ENCODE measurements at places on chromosomes 1 and 21.

- no peak for DNase-seq
These were observed 39.3 kb upstream of the ERRFI1 start for GRCh38 chr1:8065369-8065768.

GRCh38 chr21:45753445-45753844, 109.9 kb downstream of the PCBP3 start:
- no peak for DNase-seq

- no peak for DNase-seq
These were observed 124.5 kb upstream of the KCNK1 start for GRCh38 chr1:233489411-233489810.

DNA sequence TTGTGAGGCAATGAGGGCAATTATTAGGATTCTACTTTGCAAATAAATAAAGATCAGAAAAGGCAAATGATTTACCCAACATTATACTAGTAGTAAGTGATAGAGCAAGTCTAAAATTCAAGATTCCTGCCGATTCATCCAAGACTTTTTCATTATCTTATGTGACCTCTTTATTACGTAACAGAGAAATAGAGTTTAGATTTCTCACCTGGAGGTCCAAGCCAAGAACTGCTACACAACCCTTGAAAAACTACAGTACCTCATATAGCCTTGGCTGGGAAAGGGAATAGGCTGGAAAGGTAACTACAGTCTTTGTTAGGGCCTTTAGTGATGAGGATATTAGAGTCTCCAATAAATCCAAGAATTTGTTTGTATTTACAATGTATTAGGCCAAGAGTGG, 13.3 kb downstream of the EEIG2 start:
- no peak for DNase-seq

DNA sequence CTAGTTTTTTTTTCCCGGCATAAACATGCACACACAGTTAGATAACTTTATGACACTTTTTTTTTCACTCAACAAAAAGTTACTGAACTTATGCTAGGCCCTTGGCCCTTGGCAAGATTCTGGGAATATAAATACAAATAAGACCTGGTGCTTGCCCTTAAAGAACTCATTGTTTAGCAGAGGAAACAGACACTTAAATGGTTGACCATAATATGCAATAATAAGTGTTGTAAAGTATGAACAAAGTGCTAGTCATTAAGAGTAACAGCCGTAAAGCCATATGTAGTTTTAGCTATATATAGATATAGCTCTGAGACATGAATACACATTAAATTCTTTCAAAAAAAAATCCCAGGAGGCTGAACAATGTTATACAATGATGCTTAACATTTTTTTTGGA, 198.3 kb downstream of the CYYR1 start:
- DNase-seq, result no peak

- DNase-seq, result no peak
These were observed 1.3 kb upstream of the SPRR3 start for GRCh38 chr1:153000294-153000693.

- no peak for DNase-seq
These were observed 211.6 kb upstream of the NR5A2 start for GRCh38 chr1:199815947-199816346.

- DNase-seq, result no peak
These were observed 37.4 kb downstream of the RUNX1 start for GRCh38 chr21:35011681-35012080.

DNA sequence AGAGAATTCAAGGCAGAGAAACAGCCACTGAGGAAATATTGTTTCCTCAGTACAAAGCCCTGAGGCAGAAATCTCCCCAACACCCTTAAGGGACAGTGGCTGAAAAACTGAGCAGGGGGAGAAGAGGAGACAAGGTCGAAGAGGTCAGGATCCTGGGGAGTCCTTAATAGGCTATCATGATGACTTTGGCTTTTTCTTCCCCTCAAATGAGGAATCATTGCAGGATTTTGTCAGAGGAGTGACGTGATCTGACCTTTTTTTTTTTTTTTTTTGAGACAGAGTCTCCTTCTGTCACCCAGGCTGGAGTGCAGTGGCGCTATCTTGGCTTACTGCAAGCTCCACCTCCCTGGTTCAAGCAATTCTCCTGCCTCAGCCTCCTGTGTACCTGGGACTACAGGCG, 10.2 kb downstream of the MAP7D1 start:
- no peak for DNase-seq

DNA sequence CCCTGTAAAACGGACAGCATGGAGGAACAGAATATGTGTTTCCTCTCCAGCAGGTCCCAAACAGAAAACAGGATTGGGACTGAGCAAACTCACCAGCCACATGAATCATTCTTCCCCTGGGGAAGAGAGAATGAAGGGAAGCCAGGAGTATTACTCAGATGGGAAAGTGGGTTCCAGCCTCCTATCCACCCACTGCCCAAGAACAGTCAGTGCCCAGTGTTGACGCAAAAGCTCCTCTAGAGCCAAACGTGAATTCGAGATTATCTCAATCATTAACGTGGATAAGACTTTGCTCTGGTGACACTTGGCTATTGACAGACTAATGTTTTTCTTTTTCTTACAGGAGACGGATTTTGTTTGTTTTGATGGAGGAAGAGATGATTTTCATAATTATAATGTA, 9.3 kb downstream of the MIA3 start:
- no peak for DNase-seq

- no peak for DNase-seq
These were observed 778 bp downstream of the EVI5 start for GRCh38 chr1:92784021-92784638.

DNA sequence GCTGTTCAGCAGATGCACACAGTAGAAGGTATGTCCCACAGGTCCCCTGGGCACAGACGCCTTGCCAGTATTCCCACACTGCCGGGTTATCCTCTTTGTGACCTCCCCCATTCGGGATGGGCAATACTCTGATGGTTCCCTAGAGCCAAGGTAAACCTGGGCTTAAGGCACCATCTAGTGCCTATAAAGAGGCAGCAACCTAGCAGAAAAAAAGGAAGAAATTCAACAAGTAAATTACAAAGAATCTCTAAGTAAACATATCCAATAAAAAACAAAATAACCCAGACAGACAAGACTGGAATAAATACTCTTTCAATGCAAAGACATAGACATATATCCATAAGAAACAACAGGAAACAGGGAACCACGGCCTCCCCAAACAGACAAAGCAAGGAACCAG, 39.4 kb downstream of the HSF2BP start:
- DNase-seq, result no peak

DNA sequence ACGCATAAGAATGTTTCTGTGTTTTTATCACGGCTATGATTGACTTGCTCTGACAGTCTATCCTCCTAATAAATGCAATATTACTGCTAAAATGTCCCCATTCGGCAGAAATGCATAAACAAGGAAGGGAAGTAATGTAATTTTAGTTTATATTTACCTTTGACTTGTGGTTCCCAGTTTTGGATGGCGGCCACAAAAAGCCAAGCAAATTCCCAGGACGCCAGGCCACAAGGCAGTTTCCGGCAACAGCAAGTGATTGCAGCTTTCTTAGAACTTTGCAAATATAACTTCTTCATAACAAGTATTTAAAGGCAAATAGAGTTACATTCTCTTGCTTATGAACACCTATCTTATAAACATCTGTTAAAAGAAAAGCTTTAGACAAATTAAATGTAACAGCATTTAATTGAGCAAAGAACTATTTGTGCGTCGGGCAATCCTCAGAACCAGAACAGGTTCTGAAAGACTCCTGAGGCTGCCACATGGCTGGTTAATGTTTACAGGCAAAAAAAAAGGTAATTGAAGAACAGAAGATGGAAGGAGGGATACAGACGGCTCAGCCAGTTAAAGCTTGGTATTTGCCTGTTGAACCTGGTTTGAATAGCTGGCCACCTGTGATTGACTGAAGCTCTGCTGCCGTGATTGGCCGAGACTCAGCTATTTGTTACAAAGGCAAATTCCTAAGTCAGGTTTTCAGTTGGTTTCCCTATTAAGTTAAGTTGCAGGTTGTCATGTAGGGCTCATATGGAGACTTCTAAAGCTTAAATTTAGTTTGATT, 80.8 kb downstream of the C21orf91 start:
- DNase-seq, result no peak

GRCh38 chr1:204565617-204566582, 49.7 kb downstream of the MDM4 start:
- peak; percentile 21 for DNase-seq

GRCh38 chr1:235076504-235077162, 52.0 kb downstream of the TOMM20 start:
- no peak for DNase-seq

DNA sequence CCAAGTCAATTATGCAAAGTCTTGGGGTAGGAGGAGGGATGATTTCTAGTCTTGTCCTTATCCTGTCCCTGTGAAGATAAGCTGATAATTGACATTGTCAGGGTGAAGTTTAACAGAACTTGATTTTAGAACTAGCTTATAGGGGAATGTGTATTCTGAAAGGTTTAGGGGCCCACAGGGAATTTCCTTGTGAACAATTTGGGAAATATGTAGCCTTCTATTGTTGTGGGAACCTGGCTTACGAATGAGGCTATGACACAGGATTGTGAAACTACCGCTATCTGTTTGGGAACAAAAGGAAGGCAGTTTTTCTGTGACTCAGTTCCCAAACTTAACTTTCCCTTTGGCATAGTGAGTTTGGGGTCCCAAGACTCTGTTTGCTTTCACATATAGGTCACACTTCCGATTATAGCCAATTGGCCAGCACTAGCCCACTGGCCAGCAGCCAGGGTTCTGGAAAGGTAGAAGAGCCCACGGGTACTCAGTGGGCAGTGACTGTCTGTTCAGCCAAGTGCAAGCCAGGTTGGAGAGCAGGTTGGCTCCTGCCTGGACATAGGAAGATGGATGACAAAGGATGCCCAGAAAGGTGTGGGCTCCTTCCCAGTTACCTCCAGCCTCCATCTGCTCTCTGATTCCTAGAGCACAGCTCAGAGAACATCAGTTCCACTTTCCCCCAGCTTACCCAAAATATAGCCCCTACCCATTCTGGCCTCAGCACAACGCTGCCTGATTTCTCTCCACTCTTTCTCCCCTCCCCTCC, 35.5 kb downstream of the H3-3A start:
- DNase-seq, result no peak

- DNase-seq, result no peak
These were observed 32.2 kb downstream of the BATF3 start for GRCh38 chr1:212667223-212668139.

DNA sequence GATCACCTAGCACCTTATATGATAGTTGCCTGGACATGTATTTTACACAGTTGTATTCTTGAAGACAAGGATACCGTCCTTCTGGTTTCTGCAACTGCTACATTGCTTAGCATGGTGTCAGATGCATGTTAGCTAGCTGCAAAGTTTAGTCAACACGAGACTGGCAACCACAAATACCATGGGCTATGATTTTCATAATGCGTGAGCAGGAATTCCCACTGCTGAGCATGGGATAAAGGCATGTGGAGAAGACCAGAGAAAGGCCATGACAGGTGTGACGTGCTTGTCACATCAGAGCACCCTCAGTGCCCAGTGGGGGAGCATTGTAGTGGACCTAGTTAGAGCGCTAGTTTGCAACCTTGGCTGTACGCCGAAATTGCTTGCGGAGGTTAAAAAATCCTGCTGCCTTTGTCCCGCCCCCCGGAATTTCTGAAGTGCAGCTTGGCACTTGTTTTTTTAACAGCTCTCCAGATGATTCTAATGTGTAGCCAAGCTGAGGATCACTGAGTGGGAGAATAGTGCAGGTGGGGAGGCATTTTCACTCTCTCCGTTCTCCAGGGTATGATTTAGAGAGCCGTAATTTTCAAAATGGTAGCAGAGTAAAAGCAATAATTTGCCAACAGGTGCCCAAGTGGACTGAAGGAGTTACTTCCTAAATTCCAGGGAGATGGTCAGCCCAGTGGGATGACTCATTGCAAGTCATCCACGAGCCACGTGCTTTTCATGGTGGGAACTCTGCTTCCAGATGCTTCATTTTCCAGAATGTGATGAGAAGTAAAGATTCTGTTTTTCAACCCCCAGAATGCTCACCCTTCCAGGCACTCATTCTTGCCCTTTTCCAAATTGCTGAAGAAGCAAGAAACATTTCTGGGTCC, 81.0 kb downstream of the CNIH3 start:
- no peak for DNase-seq

DNA sequence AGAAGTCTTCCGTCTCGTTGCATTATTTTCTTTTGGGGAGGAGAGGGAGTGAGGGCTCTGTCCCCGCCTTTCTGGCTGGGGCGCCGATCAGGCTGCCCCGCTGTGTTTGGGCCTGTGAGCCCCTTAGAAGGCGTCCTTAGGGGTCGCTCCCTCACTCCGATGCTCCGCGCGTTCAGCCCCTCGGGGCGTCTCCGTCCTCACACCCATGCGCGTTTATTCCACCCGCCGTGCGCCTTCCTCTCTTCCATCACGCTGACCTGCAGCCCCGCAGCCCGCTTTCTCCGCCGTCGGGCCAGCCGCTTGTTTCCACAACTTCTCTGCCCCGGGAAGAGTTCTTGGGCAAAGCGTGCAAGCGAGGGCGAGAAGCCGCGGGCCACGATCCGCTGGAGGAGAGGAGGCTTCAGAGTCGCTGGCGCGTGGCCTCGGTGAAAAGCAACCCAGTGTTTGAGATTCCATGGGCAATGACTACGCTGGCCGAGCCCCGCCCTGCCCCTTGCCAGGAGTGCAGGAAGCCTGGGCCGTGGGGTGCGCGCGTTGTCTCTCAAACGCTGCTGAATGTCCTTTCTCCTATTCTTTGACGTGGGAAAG, 27.7 kb downstream of the TRIM11 start:
- DNase-seq, result no peak
